Left ventricle myocardium superior (tissue), 1 donor: ENCODE measurements at places on chromosomes 1 and 21.

- peak; percentile 46 for DNase-seq
These were observed 12.3 kb downstream of the SORT1 start for GRCh38 chr1:109385417-109385816.

DNA sequence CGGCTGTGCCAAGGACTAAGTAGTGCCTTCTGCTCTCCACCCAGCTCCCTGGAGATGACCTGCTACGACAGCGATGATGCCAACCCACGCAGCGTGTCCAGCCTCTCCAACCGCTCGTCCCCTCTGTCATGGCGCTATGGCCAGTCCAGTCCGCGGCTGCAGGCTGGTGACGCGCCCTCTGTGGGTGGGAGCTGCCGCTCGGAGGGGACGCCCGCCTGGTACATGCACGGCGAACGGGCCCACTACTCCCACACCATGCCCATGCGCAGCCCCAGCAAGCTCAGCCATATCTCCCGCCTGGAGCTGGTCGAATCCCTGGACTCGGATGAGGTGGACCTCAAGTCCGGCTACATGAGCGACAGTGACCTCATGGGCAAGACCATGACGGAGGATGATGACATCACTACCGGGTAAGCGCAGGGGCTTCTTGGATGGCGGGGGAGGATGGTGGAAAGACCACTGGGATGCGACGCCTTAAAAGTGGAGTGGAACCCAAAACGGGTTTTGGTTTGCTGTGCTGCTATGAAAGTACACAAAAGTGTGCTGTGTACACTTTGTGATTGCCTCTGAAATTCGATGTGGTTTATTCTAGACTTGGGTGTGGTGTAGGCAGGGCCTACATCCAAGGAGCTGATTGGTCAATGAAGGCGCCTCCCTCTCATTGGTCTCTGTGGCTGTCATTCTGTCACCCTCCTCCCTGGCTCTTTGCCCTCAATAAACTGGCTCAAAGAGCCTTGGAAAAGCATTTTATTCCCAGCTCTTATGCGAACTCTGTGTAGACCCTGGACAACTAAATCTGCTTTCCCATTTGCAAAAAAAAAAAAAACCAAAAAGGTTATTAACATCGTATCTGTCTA, 110.4 kb upstream of the IPO9 start:
- no peak for DNase-seq

DNA sequence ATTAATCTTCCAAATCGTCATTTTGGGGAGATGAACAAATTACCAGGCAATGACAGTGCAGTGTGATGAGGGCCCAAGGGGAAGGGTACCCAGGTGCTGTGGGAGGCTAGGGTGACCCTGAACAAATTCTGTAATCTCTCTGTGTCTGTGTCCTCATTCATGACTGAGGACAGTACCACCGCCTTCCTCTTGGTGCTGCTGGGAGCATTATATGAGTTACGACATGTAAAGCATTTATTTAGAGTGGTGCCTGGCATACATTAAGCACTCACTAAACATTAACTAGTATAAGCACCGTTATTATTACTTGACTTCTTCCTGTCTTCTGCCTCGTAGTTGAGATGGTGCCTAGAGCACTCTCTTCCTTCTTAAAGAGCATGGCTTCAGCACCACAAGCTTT, 468.2 kb upstream of the VAMP3 start:
- DNase-seq = no peak

- DNase-seq = no peak
These were observed 191.4 kb downstream of the FOXD2 start for GRCh38 chr1:47629201-47629600.

DNA sequence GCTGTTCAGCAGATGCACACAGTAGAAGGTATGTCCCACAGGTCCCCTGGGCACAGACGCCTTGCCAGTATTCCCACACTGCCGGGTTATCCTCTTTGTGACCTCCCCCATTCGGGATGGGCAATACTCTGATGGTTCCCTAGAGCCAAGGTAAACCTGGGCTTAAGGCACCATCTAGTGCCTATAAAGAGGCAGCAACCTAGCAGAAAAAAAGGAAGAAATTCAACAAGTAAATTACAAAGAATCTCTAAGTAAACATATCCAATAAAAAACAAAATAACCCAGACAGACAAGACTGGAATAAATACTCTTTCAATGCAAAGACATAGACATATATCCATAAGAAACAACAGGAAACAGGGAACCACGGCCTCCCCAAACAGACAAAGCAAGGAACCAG, 39.4 kb downstream of the HSF2BP start:
- no peak for DNase-seq

GRCh38 chr1:224683936-224684335, 67.8 kb downstream of the CNIH3 start:
- no peak for DNase-seq

DNA sequence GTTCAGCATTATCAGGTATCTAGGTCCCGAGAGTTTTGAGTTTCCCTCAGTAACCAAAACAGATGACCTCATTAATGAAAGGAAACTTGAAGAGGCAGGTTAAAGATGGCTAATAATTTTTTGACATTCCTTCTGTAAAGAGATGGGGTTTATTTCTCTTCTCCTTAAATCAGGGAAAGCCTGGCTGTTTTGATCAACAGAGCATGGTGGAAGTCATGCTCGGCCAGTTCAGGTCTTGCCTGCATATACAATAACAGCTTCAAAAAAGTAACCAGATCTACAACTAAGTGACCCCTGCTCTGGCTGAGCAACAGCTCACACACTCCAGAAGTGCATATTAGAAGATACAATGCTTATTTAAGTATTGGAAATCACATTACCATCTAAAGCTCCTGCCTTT, 36.6 kb upstream of the POU2F1 start:
- DNase-seq = no peak

GRCh38 chr1:15158506-15159165, 5.1 kb downstream of the TMEM51 start:
- DNase-seq = no peak

DNA sequence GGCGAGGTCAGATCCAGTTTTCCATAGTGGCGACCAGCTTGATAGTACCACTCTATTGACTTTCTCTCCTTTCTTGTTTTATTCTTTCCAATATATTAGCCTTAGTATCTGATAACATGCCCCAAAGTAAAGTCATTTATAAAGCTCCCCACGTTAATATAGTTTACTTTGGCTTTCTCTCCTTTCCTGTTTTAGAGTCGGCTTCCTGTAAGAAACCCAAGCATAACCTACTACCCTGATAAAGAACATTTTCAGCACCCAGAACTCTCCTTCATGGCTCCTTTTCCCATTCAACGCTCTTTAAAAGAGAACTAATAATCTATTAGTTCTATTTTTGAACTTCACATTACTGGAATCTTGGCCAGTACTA, 23.7 kb downstream of the CD1D start:
- DNase-seq = no peak

DNA sequence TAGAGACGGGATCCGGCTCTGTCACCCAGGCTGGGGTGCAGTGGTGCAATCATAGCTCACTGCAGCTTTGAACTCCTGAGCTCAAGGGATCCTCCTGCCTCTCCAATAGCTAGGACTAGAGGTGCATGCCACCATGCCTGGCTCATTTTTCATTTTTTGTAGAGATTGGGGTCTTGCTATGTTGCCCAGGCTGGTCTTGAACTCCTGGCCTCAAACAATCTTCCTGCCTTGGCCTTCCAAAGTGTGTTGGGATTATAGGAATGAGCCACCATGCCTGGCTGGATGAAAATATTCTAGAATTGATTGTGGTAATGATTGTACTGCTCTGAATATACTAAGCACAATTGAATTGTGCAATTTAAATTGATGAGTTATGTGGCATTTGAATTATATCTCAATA, 21.9 kb downstream of the ZMYM4 start:
- no peak for DNase-seq

GRCh38 chr21:39923476-39923875, 56.2 kb downstream of the PCP4 start:
- DNase-seq = no peak

GRCh38 chr1:229699613-229700267, 73.7 kb downstream of the URB2 start:
- DNase-seq = no peak

GRCh38 chr1:185434721-185435120, 117.7 kb upstream of the IVNS1ABP start:
- no peak for DNase-seq

GRCh38 chr21:45376459-45377324, 28.3 kb upstream of the COL18A1 start:
- DNase-seq = peak; percentile 33
